ENCODE measurements at places on chromosomes 1 and 21.

DNA sequence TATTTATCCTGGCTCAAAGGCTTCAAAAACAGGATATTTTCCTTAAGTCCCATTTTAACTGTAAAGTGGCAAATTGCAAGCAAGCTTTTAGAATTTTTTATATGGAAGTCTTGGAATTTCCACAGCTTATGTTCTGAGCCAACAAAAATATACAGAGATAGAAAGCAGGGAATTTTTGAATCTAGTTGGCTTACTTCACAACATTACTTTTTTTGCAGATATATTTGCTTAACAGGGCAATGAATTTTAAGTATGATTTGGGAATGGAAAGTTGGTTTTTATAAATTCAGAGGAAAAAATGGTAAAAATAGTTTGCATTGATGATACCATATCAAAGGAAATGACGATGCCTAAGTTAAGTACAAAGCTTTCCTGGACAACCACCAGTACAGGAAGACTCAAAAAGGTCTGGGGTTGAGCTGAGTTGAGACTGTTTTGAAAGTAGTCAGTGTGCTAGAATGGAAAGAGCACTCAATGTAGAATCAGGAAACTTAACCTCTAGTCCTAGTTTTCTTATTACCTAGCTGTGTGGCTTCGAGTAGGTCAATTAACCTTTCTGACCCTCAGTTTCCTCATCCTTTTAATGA lies 11.0 kb upstream of the VCAM1 start:
- no peak for DNase-seq

- no peak for DNase-seq
These were observed 42.6 kb downstream of the CCDC18 start for GRCh38 chr1:93223023-93223675.

GRCh38 chr1:30461640-30462039 lies 261.7 kb downstream of the MATN1 start:
- DNase-seq, result no peak

DNA sequence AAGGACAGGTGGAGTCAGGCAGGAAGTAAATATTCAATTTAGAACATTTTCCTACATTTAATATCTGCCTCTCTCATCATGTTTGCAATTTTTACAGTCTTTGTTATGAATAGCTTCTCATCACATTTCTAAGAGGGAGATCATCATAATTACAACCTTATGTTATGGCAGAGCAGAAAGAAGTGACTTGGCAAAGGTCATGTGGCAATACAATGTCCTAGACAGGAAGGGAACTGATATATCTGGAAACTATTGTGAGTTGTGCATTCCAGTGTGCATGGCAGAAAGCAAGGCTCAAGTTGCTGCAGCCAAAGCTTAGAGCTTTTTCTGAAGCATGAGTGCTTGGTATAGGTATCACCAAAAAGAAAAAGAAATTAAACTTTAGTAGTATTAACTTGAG lies 43.8 kb upstream of the PRRX1 start:
- DNase-seq, result no peak

- no peak for DNase-seq
These were observed 104.2 kb upstream of the DMRTA2 start for GRCh38 chr1:50527249-50527986.

- no peak for DNase-seq
These were observed 1.2 kb downstream of the CHD5 start for GRCh38 chr1:6178751-6179563.

DNA sequence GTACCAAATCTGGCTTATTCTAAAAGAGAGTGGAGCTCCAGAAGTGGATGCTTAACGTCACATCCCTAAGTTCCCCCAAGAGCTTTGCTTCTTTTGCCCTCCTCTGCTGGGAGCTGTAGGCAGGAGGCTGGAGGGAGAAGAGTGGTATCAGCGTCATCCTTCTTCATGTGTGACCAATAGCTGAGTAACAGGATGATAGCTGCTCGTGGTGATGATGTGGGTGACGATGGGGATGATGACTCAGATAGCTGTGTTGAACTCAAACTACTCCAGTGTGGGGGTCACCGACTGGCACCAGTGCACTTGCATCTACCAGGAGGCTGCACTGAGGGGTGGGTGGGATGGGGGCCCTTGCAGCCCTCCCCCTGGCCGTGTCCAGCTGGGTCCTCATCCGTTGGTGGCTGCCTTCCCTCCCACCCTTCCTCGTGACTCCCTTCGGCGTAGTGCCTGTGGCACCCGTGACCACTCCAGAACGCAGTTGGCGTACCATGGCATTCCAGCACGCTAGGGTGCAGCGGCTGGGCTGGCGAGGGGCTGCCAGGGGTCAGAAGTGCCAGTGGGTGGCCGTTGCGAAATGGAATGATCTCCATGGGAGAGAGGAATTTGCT lies 1.1 kb downstream of the IGFN1 start:
- DNase-seq, result peak; percentile 44

DNA sequence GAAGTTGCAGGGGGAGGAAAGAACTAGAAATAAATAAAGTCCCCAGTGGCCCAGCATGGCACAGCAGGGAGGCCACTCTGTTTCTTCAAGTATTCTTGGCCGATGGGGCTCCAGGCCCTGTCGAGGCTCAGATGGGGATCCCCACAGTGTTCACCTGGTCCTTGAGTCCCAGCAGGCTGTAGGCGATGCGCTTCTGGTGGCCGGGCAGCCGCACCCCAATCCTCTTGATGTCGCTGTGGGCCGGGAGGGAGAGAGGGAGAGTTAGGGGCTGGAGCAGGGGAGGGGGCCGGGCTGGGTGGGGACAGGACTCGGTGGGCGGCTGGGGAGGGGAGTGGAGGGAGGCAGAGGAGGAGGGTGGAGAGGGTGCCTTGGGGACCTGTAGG lies 30.8 kb downstream of the EPHA2 start:
- no peak for DNase-seq

DNA sequence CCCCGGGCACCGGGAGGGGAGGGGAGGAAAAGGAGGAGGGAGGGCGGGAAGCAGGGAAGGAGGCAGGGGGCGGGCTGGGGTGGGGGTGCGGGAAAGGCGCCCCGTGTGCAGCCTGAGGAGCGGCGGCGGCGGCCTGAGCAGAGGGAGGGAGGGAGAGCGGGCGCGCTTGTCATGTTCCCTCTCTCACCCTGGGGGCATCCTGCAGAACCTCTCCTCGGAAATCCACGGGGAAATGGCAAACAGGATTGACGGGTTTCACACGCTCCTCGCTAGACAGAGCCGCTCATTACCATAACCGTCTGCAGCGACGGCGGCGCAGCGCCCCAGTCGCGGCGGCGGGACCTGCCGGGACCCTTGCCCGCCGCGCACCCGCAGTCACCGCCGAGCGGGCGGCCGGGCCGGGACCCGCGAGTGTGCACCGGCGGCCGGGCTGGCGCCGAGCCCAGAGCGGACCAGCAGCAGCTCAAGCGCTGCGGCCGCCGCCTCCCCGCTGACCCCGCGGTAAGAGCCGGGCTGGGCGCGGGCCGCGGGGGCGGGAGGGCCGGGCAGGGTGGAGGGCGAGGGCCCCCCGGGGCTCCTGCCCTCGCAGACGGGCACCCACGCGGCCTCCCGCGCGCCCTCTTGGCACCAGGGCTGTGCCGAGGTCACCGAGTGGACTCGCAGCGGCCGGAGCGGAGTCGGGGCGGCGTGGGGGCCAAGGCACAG lies at the start of gene SERTAD4:
Gene SERTAD4, plus strand, starts transcription at position 286 of the 705 bp plus-strand sequence. CDS start 5,165 bp downstream, outside the sequence.
- DNase-seq, result no peak

GRCh38 chr1:34713443-34713842 lies 41.4 kb upstream of the GJB5 start:
- no peak for DNase-seq

DNA sequence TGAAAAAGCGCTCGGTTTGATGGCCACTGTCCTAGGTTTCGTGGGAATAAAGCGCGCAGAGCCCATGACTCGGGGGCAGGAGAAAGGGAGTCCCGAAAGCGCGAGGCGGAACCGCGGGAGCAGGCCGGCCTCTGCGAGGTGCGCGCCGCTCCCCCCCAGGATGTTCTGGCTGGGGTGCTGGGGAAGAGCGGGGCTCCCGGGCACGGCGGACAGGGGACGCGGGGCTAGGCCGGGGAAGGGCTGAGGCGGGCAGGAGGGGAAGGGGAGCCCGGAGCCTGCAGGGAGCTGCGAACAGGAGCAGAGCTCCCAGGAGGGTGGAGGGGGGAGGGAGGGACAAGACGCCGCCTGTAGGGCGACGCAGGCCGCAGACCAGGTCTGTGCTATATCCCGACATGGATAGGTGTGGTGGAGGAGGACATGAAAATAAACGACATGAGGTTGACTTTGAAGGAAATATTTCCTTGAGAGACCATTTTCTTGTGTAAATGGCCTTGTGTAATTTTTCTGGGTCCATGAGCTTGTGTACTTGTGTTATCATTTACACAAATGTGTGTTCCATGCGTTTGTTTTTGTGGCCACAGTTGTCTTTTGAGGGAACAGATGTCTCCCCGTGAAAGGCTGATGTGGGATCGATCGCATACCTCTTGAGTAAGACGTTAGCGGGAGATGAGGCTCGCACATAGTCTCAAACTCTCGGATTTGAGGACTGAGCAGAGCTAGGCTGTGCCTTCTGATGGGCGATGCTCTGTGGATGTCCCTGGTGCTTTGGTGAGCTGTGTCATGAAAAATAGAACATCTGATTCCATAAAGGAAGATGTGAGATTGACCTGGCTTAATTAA lies 1.3 kb downstream of the PCNT start:
- DNase-seq, result peak; percentile 28

- no peak for DNase-seq
These were observed 196.0 kb downstream of the URB2 start for GRCh38 chr1:229822026-229822425.

DNA sequence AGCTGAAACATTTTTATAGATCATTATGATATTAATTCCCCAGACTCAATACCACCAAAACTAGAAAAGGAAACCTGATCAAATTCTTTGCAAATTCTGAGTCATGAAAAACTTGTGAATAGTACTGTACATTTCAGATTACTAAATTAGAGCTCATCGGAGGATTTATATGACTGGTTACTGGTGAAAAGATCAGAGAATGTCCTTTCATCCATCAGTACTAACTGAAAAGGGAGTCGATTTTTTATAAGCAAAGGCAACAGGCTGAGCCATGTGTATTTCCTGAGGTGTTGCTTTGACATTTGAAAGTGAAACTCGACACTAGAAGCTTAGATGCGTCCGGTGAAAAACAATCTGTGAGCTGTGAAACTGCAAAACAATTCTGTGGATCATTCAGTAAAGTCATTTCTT lies 155.7 kb downstream of the TNFSF18 start:
- no peak for DNase-seq

DNA sequence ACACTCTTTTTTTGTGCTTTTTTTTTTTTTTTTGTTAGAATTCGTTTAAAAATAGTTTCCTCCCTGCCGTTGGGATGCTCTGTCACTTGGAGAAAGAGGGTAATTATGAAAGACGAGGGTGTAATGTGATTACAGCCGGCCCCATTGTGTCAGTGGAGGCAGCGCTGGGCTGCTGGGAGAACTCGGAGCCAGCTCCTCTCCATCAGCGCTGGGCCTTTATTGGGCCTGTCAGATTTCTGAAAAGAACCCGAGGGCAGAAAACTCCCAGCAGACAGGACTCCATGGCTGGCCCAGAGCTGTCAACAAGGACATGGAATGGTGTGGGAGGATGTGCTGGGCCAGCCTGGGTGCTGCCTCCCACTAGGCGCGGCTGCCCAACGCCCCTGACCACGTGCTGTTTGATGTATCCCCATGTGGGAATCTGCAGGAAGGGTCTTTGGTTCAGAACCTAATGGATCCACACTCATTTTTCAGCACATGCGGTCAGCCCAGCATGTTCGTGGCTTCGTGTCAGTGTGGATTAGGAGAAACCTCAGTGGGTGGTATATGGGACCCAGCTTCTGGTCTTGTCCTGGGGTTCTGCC lies 222.6 kb upstream of the KIAA0040 start:
- DNase-seq, result no peak

DNA sequence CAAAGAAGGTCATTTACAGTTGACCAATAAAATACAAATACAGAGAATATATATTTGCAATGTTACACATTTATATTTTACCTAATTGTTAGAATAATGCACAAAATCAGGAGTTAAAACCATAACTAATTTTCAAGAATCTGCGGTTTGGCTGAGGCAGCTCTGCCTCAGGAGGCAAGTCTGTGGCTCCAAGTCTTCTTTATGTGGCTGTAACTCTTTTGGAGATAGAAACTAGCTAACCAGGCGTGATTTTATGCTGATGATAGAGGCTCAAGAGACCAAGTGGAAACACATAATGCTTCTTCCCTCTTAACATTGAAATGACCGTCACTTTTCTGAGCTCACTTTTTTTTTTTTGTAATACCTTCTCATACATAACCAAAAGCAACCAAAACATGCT lies 744.7 kb upstream of the CXADR start:
- no peak for DNase-seq

DNA sequence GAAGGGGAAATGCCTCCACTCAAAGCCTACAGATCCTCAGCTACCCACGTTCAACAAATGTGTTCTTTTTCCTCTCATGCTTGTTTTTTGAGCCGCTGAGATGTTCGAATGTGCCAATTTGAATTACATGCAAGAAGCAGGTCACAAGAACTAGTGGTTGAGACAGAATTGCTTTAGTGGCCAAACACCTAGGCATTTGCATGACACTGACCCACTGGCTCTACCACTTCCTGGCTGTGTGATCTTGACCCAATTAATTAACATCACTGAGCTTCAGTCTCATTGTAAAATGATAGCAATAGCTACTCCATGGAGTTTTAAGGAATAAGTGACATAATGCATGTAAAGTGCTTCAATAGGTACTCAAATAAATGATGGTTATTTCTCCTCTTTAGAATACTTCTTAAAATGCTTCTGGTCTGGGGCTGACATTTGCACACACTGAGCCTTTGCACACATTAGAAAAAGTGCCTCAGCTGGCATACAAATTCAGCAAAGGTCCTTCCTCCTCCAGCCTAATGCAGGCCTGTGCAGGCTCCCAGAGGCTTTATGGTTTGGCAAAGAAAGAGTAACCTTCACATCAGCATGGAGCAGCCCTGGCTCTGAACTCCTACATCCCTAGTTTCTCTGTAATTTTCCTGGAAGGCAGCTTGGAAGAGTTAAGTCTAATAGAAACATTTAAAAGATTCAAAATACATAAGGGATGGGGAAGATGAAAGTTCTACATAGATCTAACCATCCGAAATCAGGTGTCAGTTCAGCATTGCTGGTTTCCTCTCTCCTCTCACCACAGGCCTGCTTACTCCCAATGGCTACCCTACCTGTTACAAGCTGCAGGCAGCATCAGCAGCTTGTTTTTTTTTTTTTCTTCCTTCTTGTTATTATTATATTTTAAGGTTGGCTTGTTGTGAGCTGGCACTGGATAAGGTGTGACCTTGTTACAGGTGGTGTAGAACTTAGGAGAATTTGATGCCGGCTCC lies 107.4 kb downstream of the TBX19 start:
- no peak for DNase-seq

DNA sequence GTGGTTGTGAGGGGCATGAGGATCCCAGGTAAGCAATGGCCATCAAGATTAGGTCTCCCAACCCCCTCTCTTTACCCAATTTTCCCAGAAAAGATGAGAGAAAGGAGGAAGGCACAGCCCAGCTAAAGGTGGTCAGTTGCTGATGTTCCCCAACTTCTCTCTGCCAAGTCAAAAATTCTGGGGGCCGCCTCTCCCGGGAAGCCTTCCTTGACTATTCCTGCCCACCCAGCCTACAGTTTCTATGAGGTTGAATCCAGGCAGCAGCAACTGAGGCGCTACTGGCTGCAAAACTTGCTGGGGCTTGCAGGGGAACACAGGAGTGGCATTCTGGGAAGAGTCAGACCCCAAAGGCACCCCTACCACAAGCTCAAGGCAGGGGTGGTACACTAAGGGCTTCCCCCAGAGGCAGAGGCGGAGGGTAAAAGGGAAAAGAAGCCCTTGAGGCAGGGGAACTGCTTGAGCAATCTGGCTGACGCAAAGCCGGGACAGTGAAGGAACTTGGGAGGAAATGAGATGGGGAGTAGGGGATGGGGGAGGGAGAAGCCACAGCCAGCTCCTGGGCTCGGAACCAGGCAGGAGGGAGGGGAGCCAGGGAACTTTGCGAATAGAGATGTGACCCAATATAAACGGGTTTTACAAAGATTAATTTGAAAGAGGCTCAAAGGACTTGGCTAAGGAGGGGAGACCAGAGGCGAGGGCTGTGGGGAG lies 31.2 kb downstream of the SDC3 start:
- no peak for DNase-seq
